Stimulated activated memory B cell treated with anti-CD40 and anti-IgM and Interleukin-4, amounts not matched to agents 10 μg/mL and 1 μg/mL and 100 μg/mL, for 72 hours (primary cell): ENCODE measurements at places on chromosomes 16 and 17.

GRCh38 chr16:81277541-81278080, 37.2 kb upstream of the GAN start:
- ATAC-seq: no peak

DNA sequence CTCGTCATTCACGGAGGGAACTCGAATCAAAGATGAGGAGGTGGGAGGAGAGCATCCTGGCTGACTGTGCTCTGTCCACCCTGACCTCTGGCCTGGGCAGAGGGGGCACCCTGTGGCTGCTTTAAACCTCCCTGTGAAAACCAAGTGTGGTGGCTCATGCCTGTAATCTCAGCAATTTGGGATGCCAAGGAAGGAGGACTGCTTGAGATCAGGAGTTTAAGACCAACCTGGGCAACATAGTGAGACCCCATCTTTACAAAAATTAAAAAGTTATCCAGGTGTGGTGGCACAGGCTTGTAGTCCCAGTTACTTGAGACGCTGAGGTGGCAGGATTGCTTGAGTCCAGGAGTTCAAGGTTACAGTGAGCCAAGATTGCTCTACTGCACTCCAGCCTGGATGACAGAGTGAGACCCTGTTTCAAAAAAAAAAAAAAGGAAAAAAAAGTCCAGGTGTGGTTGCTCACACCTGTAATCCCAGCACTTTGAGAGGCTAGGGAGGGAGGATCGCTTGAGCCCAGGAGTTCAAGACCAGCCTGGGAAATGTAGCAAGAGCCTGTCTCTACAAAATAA, 5.8 kb upstream of the CDK3 start:
- no peak for ATAC-seq

GRCh38 chr17:74541176-74542111, 4.5 kb downstream of the CD300C start:
- no peak for ATAC-seq

DNA sequence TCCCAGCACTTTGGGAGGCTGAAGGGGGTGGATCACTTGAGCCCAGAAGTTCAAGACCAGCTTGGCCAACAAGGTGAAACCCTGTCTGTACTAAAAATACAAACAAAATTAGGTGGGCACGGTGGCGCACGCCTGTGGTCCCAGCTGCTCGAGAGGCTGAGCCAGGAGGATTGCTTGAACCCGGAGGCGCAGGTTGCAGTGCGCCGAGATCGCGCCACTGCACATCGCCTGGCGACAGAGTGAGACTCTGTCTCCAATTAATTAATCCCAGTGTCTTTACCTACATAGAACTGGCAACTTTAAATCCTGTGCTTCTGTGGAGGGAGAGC, 1.5 kb upstream of the ELOB start:
- ATAC-seq: no peak

GRCh38 chr17:64106918-64107317, 23.0 kb downstream of the ERN1 start:
- no peak for ATAC-seq

DNA sequence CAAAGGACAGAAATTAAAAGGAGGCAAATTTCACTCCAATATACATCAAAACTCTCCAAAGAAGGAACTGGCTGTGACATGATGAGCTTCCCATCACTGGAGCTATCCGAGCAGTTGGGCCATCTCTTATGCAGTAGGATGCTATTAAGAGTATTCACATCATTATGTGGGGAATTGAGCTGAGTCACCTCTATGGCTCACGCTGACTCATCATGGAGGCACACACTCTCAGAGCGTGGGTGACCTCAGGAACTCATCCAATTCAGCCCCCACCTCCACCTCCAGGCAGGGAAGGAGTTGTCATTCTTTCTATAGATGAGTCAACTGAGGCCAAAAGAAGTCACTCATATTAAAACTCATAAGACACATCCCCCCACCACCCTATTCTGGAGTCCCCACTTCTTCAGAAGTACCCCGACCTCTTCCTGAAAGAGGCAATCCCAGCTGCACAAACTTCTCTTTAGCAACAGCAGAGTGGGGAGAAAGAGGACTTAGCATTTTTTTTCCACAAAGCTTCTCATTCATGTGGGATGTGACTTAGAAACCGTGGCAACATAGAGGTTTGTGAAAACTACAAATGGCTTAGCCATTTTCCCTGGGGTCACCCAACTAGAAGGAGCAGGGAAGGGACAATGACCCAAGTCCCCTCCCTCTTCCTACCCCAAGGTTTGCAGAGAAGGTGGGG, 32.5 kb downstream of the ABCC12 start:
- ATAC-seq: no peak

- ATAC-seq: no peak
Measured at GRCh38 chr17:6195123-6195522, 124.9 kb downstream of the WSCD1 start.

- ATAC-seq: no peak
Measured at GRCh38 chr16:57918444-57918843, 52.5 kb downstream of the CNGB1 start.

DNA sequence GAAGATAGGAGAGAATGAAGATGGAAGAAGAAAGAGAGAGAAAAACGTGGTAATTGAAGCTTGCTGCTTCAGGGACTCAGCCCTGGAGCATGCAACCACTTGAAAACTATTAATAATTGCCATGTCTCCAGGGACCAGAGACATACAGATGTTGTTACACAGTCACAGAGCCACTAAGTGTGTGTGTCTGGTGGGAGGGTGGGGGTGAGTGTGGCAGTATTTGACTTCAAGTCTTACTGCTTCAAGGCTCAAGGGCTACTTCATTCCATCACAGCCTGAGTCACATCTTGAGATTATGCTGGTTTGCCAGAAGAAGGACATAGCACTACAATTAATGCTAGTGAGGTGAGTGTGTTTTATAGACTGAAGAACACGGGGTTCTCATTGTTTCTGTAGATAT, 202.2 kb downstream of the CDH8 start:
- no peak for ATAC-seq
